ENCODE measurements at places on chromosomes 12 and 14.

- DNase-seq, result no peak
These were observed 272.5 kb downstream of the C12orf50 start for GRCh38 chr12:87756721-87757120.

DNA sequence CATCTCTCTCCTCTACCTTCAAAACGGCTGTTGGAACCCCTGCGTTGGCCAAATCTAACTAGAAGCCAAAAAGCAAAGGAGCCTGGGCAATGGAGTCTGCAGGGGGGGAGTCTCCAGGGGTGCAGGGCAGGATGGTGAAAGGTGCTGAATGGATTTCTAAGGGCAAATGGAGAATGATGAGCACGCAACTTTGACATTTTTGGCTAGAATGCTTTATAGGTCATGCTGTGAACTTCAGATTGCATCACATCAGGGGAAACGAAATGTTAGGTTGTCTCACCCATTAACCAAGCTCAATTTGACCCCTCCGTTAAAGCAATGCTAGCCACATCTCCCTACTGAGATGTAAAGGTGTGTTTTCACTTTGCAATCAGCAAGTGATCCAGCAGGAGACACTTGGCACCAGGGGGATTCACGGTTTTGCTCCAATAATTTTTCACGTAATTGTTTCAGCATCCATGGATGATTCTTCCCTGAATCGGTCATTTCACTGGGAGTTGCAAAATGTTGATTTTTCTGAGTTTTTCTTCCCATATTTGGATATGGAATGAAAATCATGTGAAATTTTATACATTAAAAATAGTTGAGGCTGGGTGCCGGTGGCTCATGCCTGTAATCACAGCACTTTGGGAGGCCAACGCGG is 78.0 kb upstream of the MDM1 start:
- DNase-seq, result no peak

DNA sequence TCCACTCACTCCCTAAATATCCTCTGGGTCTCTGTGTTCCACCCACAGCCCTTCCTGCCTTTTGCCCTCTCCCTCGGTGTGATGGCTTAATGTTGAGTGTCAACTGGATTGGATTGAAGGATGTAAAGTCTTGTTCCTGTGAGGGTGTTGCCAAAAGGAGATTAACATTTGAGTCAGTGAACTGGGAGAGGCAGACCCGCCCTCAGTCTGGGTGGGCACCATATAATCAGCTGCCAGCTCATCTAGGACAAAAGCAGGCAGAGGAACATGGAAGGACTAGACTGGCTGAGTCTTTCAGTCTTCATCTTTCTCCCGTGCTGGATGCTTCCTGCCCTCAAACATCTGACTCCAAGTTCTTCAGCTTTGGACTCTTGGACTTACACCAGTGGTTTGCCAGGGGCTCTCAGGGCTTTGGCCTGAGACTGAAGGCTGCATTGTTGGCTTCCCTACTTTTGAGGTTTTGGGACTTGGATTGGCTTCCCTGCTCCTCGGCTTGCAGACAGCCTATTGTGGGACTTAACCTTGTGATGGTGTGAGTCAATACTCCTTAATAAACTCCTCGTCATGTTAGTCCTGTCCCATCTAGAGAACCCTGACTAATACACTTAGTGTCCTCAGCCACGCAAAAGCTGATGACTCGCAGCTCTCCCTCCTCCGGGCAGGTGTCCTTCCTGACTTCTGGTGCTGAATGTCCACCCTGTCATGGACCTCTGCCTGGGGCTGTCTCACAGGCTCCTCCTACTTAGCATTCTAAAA is 5.9 kb downstream of the DGLUCY start:
- no peak for DNase-seq

DNA sequence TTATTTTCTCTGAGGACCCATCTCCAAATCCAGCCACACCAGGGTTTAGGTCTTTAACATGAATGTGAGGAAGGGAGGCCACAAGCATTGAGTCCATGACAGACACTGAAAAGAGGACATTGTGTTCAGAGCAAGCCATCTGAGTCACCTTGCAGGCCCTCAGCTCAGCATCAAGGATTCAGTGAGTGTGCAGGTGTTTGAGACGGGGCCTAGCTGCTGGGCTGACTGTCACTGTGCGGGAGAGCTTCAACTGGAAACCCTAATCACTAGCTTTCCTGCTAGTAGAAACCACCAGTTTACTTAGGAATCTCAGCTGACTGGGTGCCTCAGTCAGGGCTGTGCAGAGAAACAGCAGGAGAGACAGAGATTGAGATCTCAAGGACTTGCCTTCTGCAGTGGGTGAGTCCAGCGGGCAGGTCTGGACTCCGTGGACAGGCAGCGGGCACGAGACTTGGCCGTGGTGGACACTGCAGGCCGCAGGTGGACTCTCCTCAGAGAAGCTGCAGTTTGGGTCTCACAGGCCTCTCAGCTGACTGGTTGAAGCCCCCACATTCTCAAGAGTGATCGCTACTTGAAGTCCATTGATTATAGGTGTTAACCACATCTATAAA is 86.1 kb upstream of the DYNC1H1 start:
- DNase-seq, result no peak

- DNase-seq, result no peak
These were observed 4.3 kb downstream of the AMN1 start for GRCh38 chr12:31724557-31724956.

GRCh38 chr12:71071536-71072097 is 86.2 kb downstream of the TSPAN8 start:
- no peak for DNase-seq

DNA sequence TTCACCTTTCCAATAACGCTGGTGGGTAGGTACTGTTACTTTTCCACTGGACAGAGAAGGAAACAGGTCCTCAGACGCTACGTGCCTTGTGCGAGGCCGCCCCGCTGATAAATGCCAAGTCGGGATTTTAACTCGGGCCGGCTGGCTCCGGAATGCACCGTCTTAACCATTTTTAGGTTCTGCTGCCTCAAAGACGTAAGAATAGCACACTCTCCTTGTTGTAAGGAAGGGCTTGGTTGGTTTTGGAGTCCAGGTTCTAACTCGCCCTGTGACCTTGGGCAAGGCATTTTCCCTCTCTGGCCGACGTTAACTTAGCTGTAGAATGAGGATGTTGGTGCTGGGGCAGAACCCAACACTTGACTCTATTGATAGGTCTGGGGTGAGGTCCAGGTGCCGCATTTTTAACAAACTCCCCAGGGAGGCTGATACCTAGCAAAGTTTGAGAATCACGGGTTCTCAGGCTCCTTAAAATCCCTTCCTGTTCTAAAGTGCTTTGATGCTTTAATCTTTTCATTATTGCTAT is 814 bp downstream of the ANKRD13A start:
- no peak for DNase-seq

DNA sequence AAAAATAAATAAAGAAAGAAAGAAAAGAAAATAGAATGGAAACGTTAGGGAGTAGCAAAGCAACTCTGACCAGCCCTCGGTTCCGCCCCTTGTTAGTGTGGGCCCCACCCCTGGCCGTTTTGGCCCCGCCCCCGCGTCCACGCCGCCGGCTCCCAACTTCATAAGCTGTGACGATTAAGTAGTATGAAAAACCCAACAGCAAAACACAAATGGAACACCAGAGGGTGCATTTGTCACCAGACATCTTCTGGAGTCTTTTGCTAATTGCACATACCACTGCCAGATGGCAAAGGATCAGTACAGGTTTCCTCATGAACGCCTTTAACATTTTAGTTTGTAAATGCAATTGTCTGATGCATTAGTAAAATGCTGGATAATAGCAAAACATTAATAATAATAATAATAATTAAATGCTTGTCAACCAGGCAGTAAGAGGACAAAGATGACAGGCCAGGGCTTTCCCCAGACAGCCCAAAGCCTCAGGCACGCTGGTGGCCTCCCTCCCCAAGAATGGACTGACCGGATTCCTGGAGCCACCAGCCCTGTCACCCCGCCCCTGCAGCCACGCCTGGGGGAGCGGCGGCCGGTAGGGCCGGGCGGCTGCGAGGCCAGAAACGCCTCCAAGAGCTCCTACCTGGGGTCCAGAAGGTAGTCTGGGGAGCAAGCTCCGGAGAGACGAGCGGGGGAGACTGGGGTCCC is 23.6 kb downstream of the HSP90AA1 start:
- peak; percentile 44 for DNase-seq

All from stimulated activated CD8-positive, alpha-beta memory T cell treated with anti-CD3 and anti-CD28 coated beads, Interleukin-15, amount 100 ng/mL, for 24 hours (primary cell).